ENCODE measurements at places on chromosomes 4 and X.

DNA sequence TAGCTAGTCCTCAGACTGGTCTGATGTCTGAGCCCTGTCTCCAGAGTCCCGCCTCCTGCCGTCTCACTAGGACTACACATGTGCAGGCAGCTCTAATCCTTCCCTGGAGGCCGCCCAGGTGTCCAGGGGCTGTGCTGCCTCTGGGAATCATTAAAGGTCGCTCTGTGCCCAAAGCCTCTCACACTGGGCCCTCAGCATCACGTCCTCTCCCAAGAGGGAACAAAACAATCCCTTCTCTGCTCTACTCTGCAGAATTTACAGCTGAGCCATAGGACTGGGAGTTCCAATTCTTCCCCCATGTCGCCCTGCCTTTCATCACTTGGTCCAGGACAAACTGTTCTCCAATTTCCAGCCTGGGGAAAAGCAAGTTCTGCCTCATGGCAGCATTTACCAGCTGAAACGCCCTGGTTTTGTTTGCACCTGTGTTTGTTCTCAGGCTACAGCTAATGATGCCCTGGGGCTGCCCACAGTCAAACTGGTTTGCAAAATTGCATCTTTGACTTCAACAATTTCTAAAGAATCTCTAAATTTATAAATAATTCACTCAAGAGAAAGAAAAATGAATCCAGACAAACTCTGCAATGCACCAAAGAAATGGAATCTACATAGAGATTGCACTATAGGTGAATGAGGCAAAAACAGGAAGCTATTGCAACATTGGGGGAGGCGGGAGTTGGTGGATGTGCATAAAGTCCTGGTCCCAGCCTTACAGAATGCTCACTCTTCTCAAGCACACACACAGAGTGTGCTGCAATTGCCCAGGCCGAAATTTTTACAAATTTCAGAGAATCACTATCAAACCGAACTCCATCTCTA is 7.2 kb upstream of the MRFAP1 start:
- no peaks in the 10 kb centered on the region for H3K4me1 ChIP-seq
- H3K27me3 ChIP-seq, result no peaks in the 10 kb centered on the region
- H3K27ac ChIP-seq, result no peak overlapping the region
- no peaks in the 10 kb centered on the region for H3K36me3 ChIP-seq

DNA sequence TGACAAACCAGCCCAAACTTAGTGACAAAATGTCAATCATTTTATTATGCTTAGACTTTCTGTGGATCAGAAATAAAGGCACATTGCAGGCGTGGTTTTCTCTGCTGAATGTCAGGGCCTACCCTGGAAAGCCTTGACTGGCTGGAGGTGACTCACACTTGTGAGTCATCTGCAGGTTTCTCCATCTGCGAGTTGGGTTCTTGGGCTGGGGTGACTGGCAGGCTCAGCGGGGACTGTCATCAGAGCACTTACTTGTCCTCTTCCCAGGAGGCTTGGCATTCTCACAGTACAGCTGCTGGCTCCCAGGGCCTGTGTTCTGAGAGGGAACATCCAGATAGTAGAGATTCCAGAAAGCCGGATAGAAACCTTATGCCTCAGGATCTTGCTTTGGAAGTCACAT is 153.8 kb upstream of the AGA start:
- DNase-seq, result peak; percentile 62
- H3K36me3 ChIP-seq, result no peaks in the 10 kb centered on the region
- no peak overlapping the region for H3K27ac ChIP-seq

DNA sequence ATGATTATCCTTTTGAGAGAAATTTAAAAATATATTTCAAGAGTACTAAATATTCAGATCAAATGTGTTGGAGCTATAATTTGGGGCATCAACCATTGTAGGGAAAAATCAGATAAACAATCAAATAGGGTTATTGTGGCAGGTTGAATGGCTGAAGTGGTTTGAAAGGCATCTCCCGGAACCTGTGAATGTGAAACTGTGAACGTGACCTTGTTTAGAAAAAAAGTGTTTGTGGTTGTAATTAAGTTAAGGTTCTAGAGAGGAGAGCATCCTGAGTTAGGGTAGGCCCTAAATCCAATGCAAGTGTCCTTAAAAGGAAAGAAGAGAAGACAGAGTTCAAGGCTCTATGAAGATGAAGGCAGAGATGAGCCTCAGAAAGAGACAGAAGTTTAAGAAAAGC is 37.4 kb downstream of the ADGRA3 start:
- no peak overlapping the region for H3K4me3 ChIP-seq
- H3K27ac ChIP-seq, result no peak overlapping the region
- no peaks in the 10 kb centered on the region for H3K27me3 ChIP-seq
- H3K4me1 ChIP-seq, result no peaks in the 10 kb centered on the region

DNA sequence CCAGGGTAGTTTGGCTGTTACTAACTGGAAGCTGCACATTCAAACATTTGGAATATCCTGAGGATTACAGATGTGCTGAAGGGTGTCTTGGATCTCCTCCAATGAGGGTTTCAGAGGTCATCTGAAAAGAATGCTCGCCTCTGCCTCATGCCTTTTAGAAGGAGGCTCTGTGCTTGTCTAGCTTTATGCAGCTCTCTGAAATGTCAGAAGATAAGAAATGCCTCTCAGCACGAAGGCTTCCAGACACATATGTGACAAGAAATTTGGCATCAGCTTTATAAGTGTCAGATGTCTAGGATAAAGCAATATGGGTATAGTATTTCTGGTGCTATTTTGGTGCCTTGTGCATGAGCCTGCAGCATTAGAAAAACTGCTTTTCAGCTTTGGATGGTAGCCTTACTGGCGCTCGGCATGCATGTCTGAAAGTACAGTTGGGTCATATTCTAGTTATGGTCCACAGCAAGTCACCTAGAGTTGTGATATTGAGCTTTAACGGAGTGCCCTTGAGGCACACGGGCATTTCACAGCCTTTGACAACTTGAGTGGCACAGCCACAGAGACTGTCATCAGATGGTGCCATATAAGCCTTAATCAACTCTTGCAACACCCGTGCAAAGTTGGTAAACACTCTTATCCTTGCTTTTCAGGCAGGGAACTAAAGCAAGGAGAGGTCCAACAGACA is 70.8 kb upstream of the PGRMC2 start:
- DNase-seq, result no peak
- no peaks in the 10 kb centered on the region for H3K27me3 ChIP-seq
- H3K4me3 ChIP-seq, result no peak overlapping the region
- H3K36me3 ChIP-seq, result no peaks in the 10 kb centered on the region
- no peak overlapping the region for H3K27ac ChIP-seq

GRCh38 chrX:120311727-120312063 is 434 bp upstream of the TMEM255A start:
- no peaks in the 10 kb centered on the region for H3K4me1 ChIP-seq
- H3K27ac ChIP-seq, result no peak overlapping the region
- no peak overlapping the region for H3K4me3 ChIP-seq
- H3K27me3 ChIP-seq, result peaks cover 4% of the 10 kb centered on the region

DNA sequence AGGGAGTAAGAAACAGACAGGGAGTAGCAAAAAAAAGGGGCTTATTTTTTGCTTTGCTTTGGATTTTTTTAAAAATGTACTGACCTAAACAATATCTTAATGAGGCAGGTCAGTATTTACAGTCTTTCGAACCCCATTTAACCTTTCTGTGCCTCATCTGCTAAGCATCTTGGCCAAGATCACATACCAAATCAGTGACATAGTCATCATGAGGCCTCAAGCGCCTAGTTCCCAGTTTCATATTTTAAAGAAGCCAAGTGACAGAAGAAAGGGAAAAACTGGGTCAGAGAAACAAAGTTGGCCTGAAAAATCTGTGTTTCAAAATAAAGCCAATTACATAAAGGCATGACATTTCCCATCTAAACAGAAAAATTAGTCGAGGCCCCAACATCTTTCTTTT is 94.6 kb upstream of the WDR44 start:
- no peak overlapping the region for H3K4me3 ChIP-seq
- H3K27me3 ChIP-seq, result no peaks in the 10 kb centered on the region
- no peaks in the 10 kb centered on the region for H3K36me3 ChIP-seq
- no peaks in the 10 kb centered on the region for H3K4me1 ChIP-seq
- no peak for DNase-seq

- no peaks in the 10 kb centered on the region for H3K27me3 ChIP-seq
- no peak for DNase-seq
- H3K27ac ChIP-seq, result peak overlapping the region; percentile 10
- H3K4me1 ChIP-seq, result peaks cover 2% of the 10 kb centered on the region
- H3K36me3 ChIP-seq, result no peaks in the 10 kb centered on the region
These were observed 277.5 kb upstream of the AGTR2 start for GRCh38 chrX:115892787-115893671.

GRCh38 chr4:100736641-100737451 is 219.0 kb upstream of the EMCN start:
- no peak for DNase-seq
- no peak overlapping the region for H3K27ac ChIP-seq
- H3K4me1 ChIP-seq, result no peaks in the 10 kb centered on the region
- no peaks in the 10 kb centered on the region for H3K36me3 ChIP-seq
- H3K4me3 ChIP-seq, result no peak overlapping the region

DNA sequence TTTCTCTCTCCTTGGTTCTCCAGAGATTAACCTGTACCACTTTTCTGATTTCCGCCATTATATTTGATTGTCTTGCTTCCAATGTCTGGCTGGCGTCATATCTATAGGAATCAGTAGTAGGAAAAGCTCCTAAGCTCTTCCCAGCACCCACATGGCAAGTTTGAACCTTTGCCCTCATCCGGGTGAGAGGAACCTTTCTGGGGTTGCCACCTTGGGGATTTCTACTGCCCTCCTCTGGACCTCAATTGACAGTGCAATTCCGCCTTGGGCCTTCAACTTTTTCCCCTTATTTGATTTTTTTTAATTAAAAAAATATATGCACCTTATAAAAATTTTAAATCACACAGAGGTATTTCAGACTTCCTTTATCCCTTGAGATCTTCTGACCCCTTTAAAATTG is 2.0 kb upstream of the CXorf66 start:
- H3K4me1 ChIP-seq, result no peaks in the 10 kb centered on the region
- no peaks in the 10 kb centered on the region for H3K27me3 ChIP-seq
- H3K27ac ChIP-seq, result no peak overlapping the region
- H3K4me3 ChIP-seq, result no peak overlapping the region

GRCh38 chr4:16770710-16771285 is 127.6 kb downstream of the LDB2 start:
- no peak overlapping the region for H3K4me3 ChIP-seq
- H3K4me1 ChIP-seq, result no peaks in the 10 kb centered on the region
- H3K27me3 ChIP-seq, result no peaks in the 10 kb centered on the region
- no peak overlapping the region for H3K27ac ChIP-seq
- no peaks in the 10 kb centered on the region for H3K36me3 ChIP-seq

GRCh38 chr4:3823496-3824341 is 57.5 kb downstream of the ADRA2C start:
- H3K4me1 ChIP-seq, result peaks cover 8% of the 10 kb centered on the region
- no peak overlapping the region for H3K4me3 ChIP-seq
- no peak for DNase-seq
- H3K27ac ChIP-seq, result no peak overlapping the region
- H3K27me3 ChIP-seq, result no peaks in the 10 kb centered on the region
- H3K36me3 ChIP-seq, result no peaks in the 10 kb centered on the region

GRCh38 chr4:52964561-52965101 is 102.5 kb downstream of the RASL11B start:
- no peaks in the 10 kb centered on the region for H3K27me3 ChIP-seq
- H3K4me3 ChIP-seq, result no peak overlapping the region
- H3K27ac ChIP-seq, result no peak overlapping the region
- DNase-seq, result no peak

- H3K4me1 ChIP-seq, result no peaks in the 10 kb centered on the region
- no peak overlapping the region for H3K27ac ChIP-seq
- H3K36me3 ChIP-seq, result no peaks in the 10 kb centered on the region
- no peak for DNase-seq
- H3K27me3 ChIP-seq, result no peaks in the 10 kb centered on the region
- H3K4me3 ChIP-seq, result no peak overlapping the region
These were observed 1703.7 kb upstream of the AGA start for GRCh38 chr4:179145746-179146525.

GRCh38 chrX:42732506-42732905 is 45.5 kb downstream of the PPP1R2C start:
- no peak overlapping the region for H3K4me3 ChIP-seq
- no peak overlapping the region for H3K27ac ChIP-seq
- no peaks in the 10 kb centered on the region for H3K27me3 ChIP-seq
- H3K4me1 ChIP-seq, result no peaks in the 10 kb centered on the region
- H3K36me3 ChIP-seq, result no peaks in the 10 kb centered on the region

- no peaks in the 10 kb centered on the region for H3K36me3 ChIP-seq
- no peak for DNase-seq
- no peaks in the 10 kb centered on the region for H3K27me3 ChIP-seq
These were observed 188.7 kb upstream of the AADAT start for GRCh38 chr4:170278460-170278859.

GRCh38 chrX:29148511-29148910 is 561.3 kb downstream of the IL1RAPL1 start:
- H3K27me3 ChIP-seq, result no peaks in the 10 kb centered on the region
- no peaks in the 10 kb centered on the region for H3K36me3 ChIP-seq

GRCh38 chr4:59904331-59904730 is 1295.8 kb upstream of the ADGRL3 start:
- no peak overlapping the region for H3K27ac ChIP-seq
- no peaks in the 10 kb centered on the region for H3K4me1 ChIP-seq
- no peak for DNase-seq
- H3K36me3 ChIP-seq, result no peaks in the 10 kb centered on the region

GRCh38 chrX:114611018-114611619 is 27.2 kb downstream of the HTR2C start:
- no peak overlapping the region for H3K4me3 ChIP-seq
- no peaks in the 10 kb centered on the region for H3K4me1 ChIP-seq
- DNase-seq, result no peak
- H3K27ac ChIP-seq, result no peak overlapping the region
- no peaks in the 10 kb centered on the region for H3K27me3 ChIP-seq

DNA sequence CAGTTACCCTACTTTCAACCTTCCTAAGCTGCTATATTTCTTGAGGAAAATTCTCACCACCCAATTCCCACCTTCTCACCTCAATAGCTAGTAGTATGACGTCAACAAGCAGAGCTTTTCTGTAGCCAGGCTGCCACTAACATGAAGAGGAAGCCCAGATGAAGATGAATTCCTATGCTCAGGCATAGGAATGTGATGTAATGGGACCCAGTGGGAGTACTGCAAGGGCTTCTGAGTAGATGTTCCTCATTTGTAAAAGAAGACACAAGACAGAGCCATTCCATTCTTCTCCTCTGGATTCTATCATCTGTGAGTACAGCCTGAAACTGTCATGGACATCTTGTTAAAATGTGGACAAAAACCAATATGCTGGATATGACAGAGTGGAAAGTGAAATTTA is 81.6 kb upstream of the KLF3 start:
- H3K4me1 ChIP-seq, result no peaks in the 10 kb centered on the region
- no peak overlapping the region for H3K27ac ChIP-seq
- H3K36me3 ChIP-seq, result no peaks in the 10 kb centered on the region

- H3K36me3 ChIP-seq, result no peaks in the 10 kb centered on the region
- peak overlapping the region; percentile 52 for H3K27ac ChIP-seq
- no peaks in the 10 kb centered on the region for H3K27me3 ChIP-seq
These were observed 21.6 kb downstream of the GPRASP1 start for GRCh38 chrX:102672856-102673255.
